Hippocampal formation (tissue), 2 donors: ENCODE measurements at places on chromosomes 13 and 19.

- DNase-seq: no peak
Observed at GRCh38 chr13:37984357-37984756, 114.8 kb upstream of the TRPC4 start.

GRCh38 chr19:47601180-47601904 is 7.6 kb upstream of the BICRA start:
- no peak for DNase-seq

DNA sequence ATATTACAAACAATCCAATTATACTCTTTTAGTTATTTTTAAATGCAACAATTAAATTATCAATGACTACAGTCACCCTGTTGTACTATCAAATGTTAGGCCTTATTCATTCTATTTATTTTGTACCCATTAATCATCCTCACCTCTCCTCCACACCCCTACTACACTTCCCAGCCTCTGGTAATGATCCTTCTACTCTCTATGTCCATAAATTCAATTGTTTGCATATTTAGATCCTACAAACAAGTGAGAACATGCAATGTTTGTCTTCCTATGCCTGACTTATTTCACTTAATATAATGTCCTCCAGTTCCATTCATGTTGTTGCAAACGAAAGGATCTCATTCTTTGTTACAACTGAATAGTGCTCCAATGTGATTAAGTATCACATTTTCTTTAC is 1414.6 kb downstream of the SLITRK1 start:
- DNase-seq: no peak

GRCh38 chr19:40320558-40320935 is 27.6 kb downstream of the C19orf47 start:
- DNase-seq: no peak

- no peak for DNase-seq
Observed at GRCh38 chr19:27618006-27618405, 1594.9 kb downstream of the UQCRFS1 start.

DNA sequence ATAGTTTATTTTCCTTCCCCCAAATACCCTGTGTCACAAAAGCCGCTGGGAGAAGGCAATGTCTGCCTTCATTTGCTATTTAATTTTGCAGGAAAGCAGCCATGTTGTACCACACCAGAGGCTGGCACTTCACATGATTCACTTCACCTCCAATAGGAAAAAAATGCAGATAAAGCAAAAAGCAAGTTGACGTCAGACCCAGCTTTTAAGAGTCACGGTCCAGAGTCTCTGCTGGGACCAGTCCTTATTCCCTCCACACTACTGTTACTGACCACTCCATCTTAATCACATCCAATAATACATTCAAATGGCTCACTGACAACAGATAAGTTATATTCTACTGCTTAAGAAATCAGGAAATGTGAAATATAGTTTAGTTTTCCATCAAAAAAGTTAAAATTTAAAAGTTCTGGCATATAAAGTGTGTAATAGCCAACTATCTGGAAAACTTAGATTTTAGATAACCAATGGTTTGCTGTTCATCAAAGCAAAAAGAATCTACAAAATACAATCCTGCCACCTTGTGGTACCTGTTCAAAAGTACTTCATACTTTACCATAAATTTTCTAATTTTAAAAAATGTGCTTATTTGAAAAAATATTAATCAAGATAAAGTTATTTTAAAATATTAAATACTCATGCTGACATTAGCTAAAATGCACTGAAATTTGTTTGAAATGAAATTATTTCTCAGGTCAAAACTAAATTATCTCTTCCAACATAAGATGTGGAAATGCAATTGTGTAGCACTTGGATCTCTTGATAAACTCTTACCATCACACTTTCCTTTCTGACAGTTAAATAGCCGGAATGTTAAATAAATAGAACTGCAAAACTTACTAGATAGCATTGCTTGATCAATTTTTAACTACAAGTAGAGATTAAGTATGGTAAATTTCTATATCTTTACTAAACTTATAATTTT is 97.3 kb downstream of the SERP2 start:
- DNase-seq: peak; percentile 54

GRCh38 chr13:29748097-29748496 is 102.3 kb downstream of the UBL3 start:
- DNase-seq: no peak

- DNase-seq: no peak
Observed at GRCh38 chr13:54196684-54197083, 1168.1 kb downstream of the OLFM4 start.

DNA sequence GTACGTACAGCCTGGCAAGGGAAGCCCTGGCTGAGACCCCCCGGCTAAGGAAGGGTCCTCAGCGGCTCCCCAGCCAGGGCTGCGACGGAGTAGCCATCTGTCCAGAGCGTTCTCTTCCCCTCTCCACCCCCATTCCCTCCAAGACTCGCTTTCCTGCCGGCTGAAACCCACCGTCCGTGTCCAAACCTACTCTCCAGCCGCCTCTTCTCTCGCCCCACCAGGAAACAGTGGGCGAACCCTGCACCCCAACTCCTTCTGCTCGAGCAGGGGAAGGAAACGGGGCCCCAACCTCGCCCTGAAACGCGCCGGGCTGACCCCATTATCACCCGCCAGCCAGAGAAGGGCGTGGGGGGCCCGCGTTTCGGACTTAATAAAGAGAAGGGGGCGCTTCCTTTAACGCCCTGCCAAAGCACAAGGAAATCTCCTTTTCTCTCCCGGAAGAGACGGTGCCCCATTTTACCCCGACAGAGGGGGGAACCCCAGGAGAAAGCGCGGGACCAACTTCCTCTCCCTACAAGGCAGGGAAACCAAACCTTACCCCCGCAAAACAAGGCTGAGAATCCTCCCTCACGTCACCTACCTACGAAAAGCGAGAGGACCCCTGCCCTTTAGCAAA is 2.5 kb downstream of the ZC3H4 start:
- peak; percentile 33 for DNase-seq

GRCh38 chr19:15244808-15245207 is 12.6 kb upstream of the EPHX3 start:
- no peak for DNase-seq

- no peak for DNase-seq
Observed at GRCh38 chr13:75558145-75558840, 8.7 kb downstream of the UCHL3 start.

DNA sequence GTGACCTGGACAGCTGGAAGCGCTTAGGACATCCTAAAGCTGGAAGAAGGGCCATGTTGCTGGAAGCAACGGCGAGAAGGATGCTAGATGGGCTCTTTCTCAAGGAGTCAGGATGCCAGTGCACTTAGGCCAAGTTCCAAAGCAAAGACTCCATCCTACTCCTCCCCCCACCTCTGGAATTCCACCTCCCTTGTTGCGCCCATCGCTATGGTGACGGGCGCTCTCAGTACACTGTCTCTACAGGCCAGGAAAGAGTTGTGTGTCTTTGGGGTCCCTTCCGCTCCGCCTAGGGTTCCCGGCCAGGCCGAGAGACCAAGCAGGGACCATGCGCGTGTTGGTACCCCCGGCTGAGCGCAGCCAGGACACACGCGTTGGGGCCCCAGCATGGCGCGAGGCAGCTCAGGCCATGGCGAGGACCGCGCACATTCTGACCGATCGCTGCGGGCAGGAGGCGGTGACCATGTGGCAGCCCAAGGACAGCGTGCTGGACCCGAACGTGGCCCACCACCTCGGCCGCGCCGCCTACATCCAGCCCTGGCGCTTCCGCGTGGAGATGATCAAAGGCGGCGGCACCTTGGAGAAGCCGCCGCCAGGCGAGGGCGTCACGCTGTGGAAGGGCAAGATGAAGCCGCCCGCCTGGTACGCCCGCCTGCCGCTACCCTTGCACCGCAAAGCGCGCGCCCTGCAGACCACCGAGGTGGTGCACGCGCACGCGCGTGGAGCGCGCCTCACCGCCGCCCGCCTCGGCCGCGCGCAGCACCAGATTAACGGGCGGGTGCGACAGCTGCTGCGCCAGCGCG is 31.0 kb upstream of the SLC1A6 start:
- no peak for DNase-seq

DNA sequence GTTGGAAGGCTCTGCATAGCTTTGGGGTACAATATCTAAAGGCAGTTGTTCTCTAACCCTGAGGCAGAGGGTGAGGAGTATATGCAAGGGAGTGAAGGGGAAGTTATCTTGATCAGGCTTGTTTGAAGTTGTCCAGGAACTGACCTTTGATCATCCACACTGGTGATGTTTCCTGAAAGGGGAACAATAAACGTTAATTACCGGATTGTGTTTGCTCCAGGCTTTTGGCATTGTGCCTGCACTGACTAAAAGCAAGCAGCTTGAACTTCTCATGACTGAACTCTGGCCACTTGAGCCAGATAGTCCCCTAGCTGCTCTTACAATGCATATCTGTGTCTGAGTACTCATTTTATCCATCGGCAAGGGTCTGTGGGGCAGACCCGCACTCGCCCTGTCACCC is 27.0 kb upstream of the ZNF726 start:
- no peak for DNase-seq

GRCh38 chr19:15297416-15298224 is 34.7 kb downstream of the BRD4 start:
- DNase-seq: no peak

- DNase-seq: no peak
Observed at GRCh38 chr13:98792321-98792720, 39.8 kb upstream of the SLC15A1 start.

DNA sequence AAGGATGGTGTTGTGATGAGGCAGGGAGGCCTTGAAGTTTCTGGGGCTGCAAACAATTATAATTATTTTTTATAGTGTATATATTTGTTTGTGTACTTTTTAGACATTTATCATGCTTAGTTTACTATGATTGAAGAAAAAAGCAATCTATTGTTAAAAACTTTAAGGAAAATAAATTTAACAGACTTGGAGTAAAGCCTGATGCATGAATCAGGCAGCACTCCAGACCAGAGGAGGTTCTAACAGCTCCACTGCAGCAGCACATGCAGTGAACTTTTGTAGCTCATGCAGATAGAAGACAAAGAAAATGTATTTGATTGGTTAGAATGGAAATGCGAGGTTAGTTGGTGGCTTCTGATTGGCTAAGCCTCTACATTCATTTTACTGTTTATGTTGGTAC is 36.8 kb upstream of the PABPC3 start:
- DNase-seq: no peak

DNA sequence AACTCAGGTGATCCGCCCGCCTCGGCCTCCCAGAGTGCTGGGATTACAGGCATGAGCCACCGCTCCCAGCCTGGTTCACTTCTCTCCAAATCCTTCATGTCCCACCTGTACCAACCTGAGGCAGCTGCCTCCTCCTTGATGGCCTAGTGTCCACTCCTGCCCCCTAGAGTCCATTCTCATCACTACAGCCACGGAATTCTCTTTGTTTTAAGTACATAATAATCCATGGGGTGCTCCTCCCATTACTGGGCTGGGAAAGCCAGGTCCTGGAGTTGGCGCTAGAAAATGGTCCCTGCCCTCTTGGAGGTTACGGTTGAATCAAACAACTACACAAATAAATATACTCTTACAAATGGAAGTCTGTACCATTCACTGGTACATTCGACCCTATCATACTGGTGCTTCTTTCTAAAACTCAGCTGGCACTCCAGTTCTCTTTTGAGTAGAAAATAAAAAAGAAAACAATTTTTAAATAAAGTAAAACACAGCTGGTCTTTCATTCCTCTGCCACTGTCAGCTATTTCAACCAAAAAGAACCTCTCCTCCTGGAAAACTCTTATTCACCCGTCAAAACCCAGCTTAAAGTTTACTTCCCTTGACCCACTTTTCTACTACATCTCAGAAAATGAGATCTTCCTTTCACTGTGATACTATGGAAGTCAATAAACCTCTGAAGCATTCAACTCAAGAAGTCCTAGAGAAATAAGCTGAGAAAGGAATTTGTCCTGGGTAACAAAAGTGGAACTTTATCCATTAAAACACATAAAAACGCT is 22.4 kb upstream of the ARHGEF18 start:
- no peak for DNase-seq

DNA sequence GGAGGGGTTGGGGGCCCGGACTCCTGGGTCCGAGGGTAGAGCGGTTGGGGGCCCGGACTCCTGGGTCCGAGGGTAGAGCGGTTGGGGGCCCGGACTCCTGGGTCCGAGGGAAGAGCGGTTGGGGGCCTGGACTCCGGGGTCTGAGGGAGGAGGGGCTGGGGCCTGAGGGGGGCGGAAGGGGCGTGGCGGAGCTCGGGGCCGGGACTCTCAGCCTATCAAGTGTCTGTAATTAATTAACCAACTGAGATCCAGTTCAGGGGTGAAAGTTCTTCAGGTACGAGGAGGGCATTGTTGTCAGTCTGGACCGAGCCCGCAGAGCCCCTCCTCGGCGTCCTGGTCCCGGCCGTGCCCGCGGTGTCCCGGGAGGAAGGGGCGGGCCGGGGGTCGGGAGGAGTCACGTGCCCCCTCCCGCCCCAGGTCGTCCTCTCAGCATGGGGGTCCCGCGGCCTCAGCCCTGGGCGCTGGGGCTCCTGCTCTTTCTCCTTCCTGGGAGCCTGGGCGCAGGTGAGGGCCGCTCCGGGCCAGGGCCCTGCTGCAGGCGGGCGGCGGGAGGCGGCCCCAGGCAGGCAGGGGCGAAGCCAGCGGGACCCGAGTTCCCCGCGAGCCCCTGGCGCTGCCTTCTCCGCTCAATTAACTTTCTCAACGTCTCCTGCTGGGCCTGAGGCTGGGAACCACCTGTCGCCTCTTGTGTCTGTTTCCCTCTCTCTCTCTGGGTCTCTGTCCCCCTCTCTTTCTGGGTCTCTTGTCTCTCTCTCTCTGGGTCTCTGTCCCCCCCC is 697 bp downstream of the FCGRT start:
- no peak for DNase-seq

DNA sequence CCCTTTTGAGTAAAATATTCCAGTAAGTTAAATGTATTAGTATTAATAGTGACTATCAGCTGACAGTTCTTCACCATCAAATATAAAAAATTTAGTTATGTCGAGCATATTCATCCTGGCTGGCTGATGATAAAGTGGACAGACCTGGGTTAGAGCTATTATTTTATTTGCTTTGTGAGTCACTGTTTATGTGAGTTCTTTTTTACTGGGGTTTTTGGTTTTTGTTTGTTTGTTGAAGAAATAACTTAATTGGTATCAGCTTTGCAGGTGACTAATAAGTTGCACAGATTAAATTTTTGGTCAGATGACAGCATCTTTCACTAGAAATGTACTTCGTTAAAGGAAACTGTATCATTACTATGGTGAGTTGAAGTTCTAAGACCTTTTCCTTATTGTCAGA is 224.7 kb downstream of the GGACT start:
- no peak for DNase-seq

DNA sequence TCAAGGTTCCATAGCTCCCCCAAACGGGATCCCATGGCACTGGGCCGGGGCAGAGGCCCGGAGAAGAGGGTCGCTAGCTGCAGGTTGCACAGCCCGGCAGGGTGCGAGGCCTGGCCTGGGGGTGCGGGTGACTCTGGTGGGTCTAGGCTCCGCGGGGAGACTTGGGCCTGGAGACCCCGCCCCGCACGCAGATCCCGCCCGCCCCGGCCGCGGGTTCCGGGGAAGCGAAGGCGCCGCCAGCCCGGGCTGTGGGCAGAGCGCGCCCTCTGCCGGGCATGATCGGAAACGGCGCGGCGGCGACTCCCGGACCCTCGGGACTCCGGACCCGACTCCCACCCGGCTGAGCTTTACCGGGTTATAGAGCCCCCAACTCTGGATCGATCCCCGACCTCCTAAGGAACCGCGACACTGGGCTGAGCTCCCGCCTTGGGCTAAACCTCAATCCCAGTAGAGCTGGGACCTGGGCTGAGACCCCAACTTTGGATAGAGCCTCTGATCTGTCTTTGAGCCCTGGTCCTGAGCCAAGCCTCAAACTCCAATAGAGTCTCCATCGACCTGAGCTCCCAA is 3.1 kb upstream of the TNFAIP8L1 start:
- peak; percentile 39 for DNase-seq

GRCh38 chr13:39452834-39453233 is 150.2 kb downstream of the LHFPL6 start:
- DNase-seq: no peak
